ENCODE measurements at places on chromosomes 7 and 10.

DNA sequence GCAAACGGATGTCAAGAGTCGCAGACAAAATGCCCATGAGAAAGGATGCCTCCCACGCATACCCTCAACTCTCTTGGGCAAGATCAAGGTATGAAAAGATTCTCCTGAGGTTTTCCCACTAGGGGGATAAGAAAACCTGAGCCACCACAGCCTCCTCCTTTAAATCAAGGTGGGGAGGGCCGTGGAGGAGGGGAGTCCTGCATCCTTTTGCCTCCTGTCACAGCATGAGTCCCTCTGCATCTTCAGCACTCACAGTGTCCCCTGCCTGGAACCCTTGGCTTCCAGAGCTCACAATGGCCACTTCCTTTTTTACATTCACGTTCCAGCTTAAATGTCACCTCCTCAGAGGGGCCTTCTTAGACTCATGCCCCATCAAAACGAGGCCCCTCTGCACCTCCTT lies 207.6 kb downstream of the GLI3 start:
- no peak for DNase-seq

GRCh38 chr10:130360826-130361311 lies 224.7 kb downstream of the GLRX3 start:
- no peak for DNase-seq

GRCh38 chr7:143265017-143265693 lies 1.9 kb downstream of the GSTK1 start:
- no peak for DNase-seq

GRCh38 chr10:79153745-79154144 lies 85.0 kb downstream of the ZMIZ1 start:
- no peak for DNase-seq

GRCh38 chr10:61642676-61643075 lies 20.1 kb upstream of the CABCOCO1 start:
- DNase-seq: no peak

GRCh38 chr7:155749578-155749977 lies 62.7 kb downstream of the SHH start:
- no peak for DNase-seq

Data from stimulated activated CD8-positive, alpha-beta memory T cell treated with anti-CD3 and anti-CD28 coated beads, Interleukin-4, amount 100 ng/mL, for 24 hours (primary cell).